ENCODE measurements at places on chromosomes 5 and 9.

DNA sequence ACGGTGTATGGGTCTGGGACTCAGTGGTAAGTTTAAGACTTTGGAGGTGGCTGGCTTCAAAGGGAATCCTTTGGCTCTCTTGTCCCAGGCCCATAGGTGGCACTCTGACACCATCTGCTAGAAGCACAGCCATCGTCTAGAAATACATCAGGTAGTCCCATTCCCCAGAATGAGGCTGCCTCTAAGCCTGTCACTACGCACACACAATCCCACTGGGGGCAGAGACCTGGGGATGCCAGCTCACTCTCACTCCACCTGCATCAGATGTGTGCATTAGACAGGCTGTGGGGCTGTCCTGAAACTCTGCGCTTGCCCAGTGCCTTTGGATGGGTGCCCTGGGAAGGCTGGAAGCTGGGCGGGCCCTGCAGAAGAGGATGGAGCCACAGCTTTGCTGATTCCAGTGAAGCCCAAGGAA is 127.5 kb upstream of the PANK3 start:
- no peak for DNase-seq

DNA sequence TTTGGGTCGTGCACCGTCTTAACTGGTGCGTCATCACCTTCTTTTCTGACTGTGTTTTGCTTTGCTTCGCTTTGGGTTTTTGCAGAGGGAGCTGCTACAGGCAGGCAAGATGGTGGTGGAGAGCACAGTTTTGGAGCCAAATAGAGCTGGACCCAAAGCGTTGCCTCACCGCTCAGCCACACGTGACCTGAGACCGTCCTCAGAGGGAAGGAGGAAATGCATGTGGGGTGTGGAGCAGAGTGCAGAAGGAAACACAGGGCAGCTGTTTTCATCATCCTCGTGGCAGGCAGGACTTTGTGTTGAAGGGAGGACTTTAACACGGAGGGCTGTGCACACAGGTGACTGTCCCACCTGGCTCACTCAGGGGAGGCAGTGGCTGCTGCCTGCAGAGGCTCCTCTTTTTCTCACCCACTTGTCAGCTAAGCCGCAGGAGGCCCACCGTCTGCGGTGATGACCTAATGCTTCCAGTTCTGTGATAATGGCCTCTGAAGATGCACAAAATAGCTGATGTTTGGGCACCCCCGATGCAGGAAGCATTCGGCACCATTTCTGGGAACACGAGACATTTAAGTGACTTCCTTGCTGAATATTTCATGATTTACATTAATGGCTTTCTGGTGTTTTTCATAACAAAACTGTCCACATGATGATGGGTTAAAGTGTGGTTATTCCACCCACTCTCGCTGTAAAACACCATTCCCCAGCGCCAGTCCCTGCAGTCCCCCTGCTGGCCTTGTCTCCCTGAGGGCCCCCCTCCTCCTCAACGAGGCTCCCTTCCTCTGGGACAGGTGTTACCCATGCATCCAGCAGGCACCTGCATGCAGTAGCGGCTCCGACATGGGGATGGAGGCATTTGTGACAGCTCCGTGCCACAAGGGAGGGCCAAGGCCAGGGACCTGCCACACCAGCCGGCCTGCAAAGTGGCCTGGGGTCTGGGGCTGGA is 12.4 kb upstream of the UBAC1 start:
- DNase-seq: no peak

- DNase-seq: no peak
Measured at GRCh38 chr5:31453522-31453921, 78.4 kb downstream of the DROSHA start.

DNA sequence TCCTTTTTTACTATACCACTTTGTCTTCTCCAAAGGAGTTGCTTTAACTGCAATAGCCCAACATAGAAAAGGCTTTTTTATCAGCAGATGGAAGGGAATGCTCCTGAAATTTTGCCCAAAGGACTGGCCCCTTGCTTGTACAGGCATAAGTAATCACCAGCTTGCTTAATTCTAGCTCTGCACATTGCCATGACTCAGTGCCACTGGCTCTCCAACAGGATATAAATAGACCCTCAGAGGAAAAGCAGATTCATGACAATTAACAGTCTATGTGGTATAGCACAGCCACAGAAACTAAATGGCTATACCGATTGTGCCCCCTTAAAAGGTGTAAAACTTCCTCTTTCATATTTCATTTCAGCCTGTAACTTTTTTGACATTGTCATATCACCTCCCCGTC is 227.0 kb downstream of the ZNF608 start:
- DNase-seq: no peak

- DNase-seq: no peak
Measured at GRCh38 chr9:129322022-129322621, 144.1 kb upstream of the IER5L start.

- no peak for DNase-seq
Measured at GRCh38 chr5:78545406-78545805, 103.2 kb downstream of the LHFPL2 start.

GRCh38 chr5:125032286-125032685 is 285.8 kb upstream of the ZNF608 start:
- DNase-seq: no peak

- no peak for DNase-seq
Measured at GRCh38 chr5:142920849-142921612, 150.9 kb downstream of the ARHGAP26 start.

DNA sequence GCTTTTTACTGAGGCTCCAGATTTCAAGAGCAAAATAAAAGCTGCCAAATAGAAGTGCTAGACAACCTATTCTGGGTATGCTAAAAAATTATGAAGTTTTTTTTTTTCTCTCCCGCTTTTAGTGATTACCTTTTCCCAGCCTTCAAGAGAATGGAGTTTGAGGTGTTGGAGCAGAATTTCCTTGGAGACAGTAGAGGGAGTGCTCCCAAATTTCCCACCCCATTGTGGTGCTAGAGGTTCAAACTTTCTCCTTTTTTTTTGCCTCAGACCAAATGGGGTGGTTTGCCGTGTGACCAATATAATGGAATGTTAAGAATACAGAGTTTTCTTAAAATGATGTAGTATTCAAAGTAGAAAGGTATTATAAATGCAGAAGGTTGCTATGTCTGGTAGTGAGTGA is 244.2 kb upstream of the RIOK2 start:
- no peak for DNase-seq

DNA sequence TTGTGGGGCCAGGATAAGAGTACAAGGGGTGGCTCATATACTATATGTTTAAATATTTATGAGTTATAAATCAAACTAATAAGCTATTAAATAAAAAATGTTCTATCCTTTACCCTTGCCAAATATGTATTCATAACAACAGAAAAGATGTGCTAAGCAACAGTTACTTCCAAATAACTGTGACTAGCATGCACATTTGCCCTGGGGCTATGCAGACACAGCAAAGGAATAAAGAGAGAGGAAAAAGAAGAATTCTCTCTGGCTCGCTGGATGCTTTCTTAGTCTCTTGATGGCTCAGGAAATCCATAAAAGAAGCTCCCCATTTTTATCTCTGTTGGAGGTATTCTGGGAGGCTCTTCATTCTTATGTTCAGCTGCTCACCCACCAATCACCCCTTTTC is 182.4 kb upstream of the ATP10B start:
- DNase-seq: no peak

- no peak for DNase-seq
Measured at GRCh38 chr5:155872629-155873220, 454.2 kb upstream of the SGCD start.

GRCh38 chr5:57280853-57281252 is 107.0 kb downstream of the GPBP1 start:
- DNase-seq: no peak

DNA sequence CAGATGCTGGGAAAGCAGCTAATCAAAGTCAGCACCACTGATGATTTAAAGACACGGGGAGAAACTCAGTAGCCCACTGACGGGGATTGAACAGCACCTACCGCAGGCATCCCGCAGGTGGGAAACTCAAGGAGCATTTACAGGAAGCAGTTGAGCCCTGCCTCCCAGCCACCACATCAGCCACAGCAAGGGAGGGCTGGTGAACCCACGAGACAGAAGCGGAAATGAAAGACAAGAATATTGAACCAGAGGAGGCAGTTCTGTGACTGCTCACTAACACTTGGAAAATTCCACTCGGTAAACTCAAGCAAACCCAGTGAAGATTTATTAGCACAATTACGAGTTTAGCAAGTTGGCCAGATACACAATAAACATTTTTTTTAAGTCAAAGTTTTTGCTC is 10.6 kb upstream of the FAM163B start:
- DNase-seq: peak; percentile 28

DNA sequence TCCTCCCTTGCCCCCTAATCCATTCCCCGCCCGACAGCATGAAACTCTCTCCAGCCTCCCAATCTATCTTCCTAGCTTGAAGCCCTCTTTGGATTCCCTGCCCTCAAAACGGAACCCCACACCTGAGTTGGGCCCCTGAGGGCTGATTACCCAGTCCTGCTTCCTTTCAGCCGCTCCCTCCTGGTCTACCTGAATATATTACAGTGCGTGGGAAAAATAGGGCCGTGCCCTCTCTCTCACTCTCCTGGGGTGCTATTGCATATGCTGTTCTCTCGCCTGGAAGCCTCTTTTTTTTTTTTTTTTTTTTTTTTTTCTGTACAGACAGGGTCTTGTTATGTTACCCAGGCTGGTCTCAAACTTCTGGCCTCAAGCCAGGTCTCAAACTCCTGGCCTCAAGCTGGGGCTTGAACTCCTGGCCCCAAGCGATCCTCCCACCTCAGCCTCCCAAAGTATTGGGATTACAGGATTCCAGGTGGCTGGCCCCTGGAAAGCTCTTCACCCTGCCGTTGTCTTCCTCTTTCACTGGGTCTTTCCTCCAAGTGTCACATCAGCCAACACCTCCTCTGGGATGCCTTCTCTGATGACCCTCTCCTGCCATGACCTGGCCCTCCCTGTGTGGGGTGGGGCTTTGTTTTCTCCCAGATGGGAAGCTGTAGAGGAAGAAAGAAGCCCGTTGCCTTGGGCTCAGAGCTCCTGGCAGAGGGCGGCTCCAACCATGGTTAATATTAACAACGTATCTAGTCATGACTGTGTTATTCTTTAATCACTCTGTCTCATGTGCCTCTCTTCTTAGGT is 8.2 kb downstream of the DNM1 start:
- DNase-seq: no peak

DNA sequence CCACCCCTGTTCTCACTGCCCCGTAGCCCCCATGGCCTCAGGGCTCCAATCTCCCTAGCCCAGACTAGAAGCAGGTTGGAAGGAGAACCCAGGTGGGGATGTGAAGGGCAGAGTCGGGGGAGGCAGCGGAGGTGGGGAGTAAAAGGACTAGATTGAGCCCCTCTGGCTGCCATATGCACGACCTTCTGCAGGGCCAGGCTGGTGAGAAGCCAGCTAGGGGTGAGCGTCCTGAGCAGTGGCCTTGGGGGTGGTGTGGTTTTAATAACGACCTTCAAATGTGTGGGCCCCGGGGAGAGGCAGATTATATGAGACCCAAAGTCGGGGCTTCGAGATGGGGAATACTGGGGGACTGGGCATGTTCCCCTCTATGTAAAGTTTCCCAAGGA is 139.5 kb downstream of the C9orf50 start:
- DNase-seq: no peak

- DNase-seq: no peak
Measured at GRCh38 chr5:143682246-143682905, 129.6 kb upstream of the HMHB1 start.

GRCh38 chr9:115888131-115888530 is 265.5 kb upstream of the PAPPA start:
- no peak for DNase-seq

DNA sequence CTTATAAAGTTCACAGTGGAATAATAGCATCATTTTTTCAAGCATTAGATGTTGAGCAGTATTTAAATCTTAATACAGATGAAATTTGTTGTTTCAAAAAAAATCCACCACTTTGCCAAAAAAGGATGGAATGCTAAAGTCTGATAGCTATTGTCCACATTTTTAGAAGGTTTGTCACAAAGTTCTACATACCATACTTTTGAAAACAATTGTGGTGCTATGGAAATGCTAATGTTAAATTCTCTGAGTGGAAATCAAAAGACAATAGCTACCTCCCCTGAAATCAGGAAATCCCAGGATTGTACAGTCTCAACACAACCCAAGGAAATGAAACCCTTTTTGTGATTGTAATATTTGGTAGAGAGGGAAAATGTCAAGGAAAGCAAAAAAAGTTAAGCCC is 19.3 kb upstream of the GRAMD2B start:
- no peak for DNase-seq

DNA sequence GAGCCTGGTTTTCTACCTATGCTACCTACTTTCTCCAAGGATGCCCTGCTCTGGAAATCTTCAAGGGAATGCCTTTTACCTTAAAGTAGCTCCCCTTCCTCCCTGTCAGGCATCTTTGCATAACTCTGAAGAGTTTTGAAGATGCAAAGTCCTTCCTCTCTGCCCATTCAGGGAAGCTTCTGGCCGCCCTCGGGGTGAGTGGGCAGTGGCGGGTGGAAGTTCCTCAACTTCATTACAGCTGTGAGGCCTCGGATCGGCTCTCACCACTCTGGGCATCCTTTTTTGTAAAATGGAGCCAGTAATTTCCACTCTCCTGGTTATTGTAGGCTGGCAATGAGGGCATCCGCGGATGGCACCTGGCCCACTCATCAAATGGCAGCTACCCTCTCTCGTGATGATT is 31.7 kb upstream of the STXBP1 start:
- DNase-seq: no peak

GRCh38 chr9:127192744-127193143 is 70.3 kb upstream of the ANGPTL2 start:
- DNase-seq: no peak

- no peak for DNase-seq
Measured at GRCh38 chr9:95085861-95086563, 231.5 kb downstream of the FANCC start.

DNA sequence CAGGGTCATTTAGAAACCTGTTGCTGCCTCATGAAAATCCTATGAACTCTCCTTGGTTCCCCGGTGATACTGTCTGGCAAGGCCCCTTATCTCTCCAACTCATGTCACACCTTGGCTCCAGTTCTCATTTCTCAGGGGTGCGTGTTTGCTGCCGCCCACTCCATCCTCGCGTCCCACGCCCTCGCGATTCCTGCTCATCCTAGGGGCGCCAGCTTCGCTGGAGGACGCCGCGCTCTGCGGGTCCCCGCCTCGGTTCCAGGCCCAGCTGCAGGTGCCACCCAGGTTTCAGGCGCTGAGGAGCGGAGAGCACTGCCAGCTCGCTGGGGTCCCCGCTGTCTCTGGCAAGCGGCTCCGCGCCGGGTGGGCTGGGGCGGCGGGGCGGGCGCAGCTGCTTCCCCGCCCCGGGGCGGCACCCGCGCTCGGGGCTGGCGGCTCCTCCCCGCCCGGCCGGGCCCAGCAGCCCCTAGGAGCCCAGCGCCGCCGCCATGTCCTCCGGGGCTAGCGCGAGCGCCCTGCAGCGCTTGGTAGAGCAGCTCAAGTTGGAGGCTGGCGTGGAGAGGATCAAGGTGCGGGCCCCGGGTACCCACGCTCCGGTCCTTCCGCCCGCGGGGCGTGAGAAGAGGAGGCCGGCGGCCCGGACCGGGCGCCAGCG is at the start of gene GNG10:
GNG10 (plus strand) TSS at position 456 of the 652 bp plus-strand sequence; CDS start at position 486, 30 bp downstream.
- peak; percentile 41 for DNase-seq

- DNase-seq: no peak
Measured at GRCh38 chr9:27129221-27129620, 20.2 kb downstream of the TEK start.
